Cardiac fibroblast (primary cell): ENCODE measurements at places on chromosomes 7 and 10.

DNA sequence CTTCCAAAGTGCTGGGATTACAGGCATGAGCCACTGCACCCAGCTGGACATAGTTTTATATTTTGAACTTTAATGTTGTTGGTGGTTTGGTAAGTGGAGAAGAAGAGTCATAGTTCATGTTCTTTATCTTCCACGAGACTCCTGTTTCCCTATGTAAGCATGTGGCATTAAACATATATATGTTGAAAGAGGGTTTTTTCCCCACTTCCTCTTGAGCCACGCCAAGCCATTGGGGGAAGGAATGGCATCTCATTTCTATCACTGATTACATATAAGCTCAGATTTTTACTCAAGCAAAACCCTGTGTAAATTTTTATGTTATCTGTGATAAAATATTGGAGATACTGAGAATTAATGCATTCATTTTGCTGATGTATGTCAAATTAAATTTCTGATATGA, 300.4 kb downstream of the PHF14 start:
- DNase-seq = no peak

GRCh38 chr10:71064413-71065118, 147.8 kb upstream of the UNC5B start:
- no peak for DNase-seq

GRCh38 chr7:139118805-139119485, 9.4 kb upstream of the ZC3HAV1 start:
- no peak for DNase-seq

DNA sequence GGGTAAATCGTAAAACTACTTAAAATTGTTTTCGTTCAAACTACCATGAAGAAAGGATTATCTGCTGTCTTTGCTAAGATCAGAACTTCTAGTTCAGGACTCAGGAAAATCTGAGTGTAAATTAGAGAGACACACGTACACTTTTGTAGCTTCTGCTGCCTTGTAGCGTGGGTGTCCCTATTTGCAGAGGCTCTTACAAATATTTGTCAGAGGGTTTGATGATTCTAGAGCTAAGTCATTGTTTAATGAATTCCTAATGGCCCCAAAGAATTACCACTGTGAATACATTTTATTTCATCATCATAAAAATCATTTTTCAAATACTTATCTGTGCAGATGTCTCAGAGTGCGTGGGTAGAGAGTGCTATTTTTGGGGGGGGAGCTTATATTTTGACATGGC, 314.9 kb downstream of the LRMDA start:
- peak; percentile 6 for DNase-seq

DNA sequence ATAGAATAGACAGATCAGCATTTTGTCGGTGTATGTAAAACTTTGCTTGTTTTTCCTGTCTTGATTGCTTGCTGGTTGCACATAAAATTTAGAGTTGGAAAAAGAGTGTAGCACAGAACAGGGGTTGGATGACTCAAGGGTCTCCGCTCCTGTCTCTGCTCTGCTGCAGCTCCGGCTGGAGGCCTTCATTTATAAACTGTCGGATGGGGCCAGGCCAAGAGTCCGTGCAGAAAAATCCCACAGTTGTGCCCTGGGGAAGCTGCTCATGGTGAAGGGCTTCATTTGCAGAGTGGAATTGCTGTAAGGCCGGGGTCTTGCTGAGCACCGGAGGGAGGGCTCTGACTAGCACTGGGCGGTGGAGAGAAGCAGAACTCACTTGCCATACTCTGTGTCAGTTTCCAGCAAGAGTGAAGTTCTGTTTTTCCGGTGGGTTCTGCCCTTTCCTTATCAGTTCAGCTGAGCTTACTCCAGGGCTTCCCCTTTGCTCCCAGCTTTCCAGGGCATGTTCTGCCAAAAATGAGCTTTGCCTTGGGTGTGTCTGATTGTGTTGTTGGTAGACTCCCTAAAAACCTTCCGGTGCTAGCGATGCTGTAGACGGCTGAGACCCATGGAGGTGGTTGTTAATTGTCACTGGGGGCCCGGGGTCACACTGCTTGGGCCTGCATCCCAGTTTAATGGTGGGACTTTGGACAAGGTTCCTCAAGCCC, 67.2 kb downstream of the CAMK1D start:
- DNase-seq = no peak

DNA sequence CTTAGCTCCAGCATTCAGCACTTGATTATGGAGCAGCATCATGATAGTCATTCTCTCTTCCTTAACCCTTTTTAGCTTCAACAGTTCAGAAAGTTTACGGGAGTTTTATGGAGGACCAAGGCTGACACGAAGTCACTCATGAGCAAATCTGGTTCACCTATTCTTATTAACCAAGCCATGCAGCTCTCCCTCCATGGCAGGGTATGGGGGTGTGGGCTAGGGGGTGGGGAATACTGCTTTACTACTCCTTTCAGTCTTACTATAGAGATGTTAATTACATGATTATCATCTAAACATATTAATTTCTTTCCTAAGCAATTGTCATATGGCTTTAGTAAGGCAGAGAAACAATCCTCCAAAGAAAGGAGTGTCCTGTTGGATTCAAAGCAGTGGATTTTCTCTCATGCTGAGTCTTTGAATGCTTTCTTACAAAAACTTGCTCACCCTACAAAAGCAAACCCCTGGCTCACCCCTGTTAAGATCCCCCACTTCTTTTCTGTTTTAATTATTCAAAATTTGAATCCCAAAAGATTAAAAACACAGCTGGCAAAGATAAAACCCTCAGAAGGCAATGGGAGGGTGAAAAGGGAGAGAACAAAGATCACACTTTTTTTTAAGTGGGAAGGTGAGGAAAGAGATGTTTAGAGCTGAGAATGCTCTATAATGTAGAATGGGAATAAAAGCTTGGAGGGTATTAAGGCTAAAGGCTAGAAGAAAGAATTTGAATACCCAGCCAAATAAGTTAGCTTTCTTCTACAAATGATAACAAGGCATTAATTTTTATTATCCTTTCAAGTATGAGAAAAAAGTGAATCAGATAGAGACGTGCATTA, 46.4 kb upstream of the SEMA3E start:
- DNase-seq = no peak

DNA sequence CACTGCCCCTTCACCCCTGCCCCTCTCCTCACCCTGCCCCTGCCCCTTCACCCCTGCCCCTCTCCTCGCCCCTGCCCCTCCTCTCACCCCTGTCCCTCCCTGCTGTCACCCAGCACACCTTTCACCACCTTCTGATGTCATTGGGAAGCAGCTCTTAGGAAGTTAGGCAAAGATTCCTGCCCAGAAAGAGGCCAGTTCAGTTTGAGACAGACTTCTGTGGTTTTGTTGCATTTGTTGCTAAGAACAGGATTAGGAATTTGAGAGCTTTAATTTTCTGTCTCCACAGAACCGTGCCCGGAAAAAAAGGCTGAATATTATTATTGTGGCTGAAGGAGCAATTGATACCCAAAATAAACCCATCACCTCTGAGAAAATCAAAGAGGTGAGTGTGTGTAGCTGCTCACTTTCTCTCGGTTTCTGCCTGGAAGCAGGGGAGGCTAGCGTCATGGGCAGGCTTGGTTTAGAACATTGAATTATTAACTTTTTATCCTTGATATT, 39.6 kb downstream of the PFKP start:
- DNase-seq = no peak

DNA sequence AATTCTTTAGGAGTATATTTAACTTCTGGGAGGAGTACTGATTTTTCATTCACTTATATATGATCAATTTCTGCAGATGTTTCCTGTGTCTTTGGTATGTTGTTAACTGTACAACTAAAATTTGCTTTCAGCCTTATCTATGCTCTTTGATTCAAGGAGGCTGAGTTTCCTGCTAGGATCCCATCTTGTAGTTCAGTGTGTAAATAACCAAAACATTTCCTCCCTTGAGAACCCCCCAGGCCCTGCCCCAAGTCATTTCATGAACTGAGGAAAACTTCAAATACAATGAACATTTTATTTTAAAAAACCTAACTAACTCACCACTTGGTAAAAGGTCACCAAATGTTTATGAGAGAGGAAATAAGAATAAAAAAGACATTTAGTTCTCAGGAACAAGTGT, 55.5 kb downstream of the VWA2 start:
- DNase-seq = no peak

GRCh38 chr7:117775801-117776200, 97.4 kb downstream of the CTTNBP2 start:
- DNase-seq = no peak

GRCh38 chr10:1661859-1662437, 75.4 kb downstream of the ADARB2 start:
- DNase-seq = no peak

DNA sequence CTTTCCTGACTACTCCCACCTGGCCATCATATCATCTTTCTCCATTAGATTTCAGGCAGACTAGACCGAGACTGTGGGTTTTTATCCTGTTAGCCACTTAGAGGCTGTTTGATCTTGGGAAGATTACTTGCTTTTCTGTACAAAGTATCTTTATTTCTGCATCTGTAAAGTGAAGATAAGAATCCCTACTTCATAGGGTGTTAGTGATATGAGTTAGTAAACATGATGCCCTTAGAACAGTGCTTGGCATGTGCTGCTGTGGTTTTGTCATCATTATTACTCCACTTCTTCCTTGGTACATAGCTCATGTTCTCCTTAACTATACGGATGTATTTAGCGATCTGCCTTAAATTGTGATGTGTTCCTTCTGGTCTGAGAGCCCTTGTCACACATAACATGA, 165.2 kb downstream of the AUTS2 start:
- no peak for DNase-seq

DNA sequence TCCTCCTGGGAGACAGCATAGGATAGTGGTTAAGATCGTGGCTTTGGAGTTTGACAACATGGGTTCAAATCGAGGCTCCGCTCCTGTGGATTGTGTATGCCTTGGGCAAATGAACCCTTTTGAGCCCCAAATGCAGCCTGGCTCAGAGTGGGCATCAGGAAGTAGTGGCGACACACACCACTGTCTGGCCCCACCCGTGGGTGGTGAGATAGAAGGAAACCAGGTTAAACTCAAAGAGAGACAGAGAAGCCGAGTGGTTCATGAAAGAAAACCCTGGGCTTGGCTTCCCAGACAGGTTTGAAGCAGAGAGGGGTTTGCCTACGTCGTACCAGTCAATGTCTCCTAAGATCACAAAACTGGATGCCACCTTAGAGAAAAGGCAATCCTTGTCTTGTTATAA, 57.7 kb downstream of the PRTFDC1 start:
- no peak for DNase-seq

- DNase-seq = peak; percentile 60
These were observed 22.0 kb downstream of the CSGALNACT2 start for GRCh38 chr10:43160046-43160920.

DNA sequence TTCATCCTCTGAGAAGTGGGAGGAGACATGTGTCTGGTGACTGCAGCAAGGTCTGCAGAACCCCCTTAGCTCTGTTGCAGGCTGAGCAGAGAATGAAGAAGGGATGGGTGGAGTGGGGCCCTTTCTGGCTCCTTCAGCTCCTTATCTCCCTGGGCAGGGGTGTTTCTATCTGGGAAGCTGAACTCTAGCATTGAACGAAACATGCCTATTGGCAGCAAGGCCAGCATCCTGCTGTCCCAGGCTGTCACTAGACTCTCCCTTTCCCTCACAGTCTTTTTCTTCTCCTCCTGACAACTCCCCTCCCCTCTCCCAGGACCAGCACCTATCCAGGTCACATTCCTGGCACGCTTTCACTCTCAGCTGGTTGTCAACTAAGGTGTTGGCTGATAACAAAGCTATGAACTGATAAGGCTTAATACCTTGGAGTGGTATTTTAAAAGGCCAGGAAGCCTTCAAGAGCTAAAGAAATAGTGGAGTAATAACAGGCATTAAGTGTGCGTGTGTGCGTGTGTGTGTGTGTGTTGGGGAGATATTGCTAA, 128.8 kb upstream of the FZD8 start:
- no peak for DNase-seq

- DNase-seq = no peak
These were observed 28.2 kb downstream of the ZCCHC24 start for GRCh38 chr10:79417266-79417665.

DNA sequence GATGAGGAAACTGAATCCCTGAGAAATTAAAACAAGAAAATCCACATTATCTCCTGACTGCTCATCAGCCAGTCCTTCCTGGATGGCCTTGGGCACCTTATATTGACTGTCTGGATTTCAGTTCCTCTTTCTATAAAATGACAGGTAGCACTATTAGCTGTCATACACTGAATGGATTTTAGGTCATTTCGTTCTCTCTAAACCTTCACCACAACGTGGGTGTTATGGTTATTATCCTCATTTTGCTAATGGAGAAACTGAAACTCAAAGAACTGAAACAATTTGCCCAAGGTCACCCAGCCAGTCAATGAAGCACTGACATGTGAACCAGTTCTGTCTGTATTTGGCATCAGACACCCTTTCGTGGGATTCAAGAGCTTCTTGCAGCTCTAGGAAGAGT, 193.8 kb downstream of the CYP26A1 start:
- no peak for DNase-seq

GRCh38 chr10:132326925-132327324, 5.1 kb upstream of the LRRC27 start:
- no peak for DNase-seq

GRCh38 chr10:1205450-1206030, 149.4 kb downstream of the WDR37 start:
- no peak for DNase-seq

GRCh38 chr7:109696723-109697122, 1127.0 kb downstream of the DNAJB9 start:
- DNase-seq = no peak

- no peak for DNase-seq
These were observed 105.4 kb upstream of the BTBD16 start for GRCh38 chr10:122165484-122166276.

- peak; percentile 66 for DNase-seq
These were observed 36.7 kb downstream of the IRF5 start for GRCh38 chr7:128974241-128974934.

GRCh38 chr10:90930971-90931871, 10.3 kb upstream of the ANKRD1 start:
- DNase-seq = peak; percentile 86

GRCh38 chr10:6400331-6400730, 179.7 kb downstream of the PRKCQ start:
- DNase-seq = no peak

GRCh38 chr10:52814506-52814905, 41.9 kb upstream of the MBL2 start:
- DNase-seq = no peak

DNA sequence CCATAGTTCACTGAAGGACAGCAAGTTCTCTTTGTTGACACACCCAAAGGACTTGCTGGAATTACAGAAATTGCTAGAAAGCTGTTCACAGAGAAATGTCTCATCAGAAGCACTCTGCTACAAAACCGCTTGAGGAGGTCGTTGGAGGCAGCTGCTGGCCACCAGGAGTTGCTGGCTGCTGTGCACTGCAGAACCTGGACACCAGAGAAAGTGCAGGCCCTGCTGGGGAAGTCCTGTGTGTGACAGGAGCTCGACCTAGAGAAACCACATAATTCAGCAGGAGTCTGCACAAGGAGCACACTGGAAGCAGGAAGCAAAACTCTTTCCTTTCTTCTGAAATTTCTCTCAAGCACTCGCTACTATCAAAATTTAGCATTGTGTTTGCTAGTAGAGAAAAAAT, 461.5 kb upstream of the GHITM start:
- no peak for DNase-seq

DNA sequence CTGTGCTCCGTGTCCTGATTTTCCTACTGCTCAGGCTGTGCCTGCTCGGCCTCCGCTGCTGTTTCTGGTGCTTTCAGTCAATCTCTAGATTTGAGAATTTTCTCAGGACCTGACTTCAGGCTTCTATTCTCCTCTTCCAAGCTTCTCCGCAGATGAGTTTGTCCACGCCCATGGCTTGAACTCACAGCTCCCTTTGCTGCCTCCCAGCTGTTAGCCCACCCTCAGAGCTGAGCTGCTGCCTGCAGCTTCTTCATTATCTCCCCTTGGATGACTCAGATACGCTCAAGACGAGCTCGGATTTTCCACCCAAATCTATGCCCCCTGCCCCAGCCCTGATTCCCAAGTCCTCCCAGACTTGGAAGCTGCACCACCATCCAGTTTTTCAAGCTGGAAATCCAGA, 104.7 kb downstream of the FGFR2 start:
- no peak for DNase-seq
